CD4-positive, alpha-beta T cell (primary cell): ENCODE measurements at places on chromosomes 1 and 21.
A peak's percentile ranks its signal among the peaks of the same experiment; 100 is the strongest.

- DNase-seq: no peak
Observed at GRCh38 chr1:82507011-82507410, 706.3 kb downstream of the ADGRL2 start.

DNA sequence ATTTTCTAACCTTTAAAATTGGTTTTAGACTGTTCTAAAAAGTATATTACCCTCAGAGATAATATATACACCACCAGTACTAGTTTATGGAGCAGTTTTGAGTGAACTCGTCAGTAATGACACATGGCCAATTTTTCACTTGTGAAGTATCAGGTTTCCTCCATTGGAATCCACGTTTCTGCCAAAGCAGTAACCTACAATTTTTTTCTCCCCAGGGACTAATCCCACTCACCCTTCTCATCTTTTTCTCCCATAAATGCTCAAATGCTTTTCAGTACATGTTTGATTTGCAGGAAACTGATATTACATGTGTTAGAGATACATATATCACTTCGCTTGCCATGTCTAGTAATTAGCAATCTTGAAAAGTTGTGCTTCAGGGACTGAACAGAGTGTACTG, 94.1 kb downstream of the COL24A1 start:
- DNase-seq: no peak

GRCh38 chr1:51482881-51483280, 36.2 kb downstream of the EPS15 start:
- no peak for DNase-seq

- no peak for DNase-seq
Observed at GRCh38 chr1:116873680-116874271, 35.9 kb upstream of the PTGFRN start.

GRCh38 chr1:47578026-47578720, 140.3 kb downstream of the FOXD2 start:
- DNase-seq: no peak

GRCh38 chr1:183374825-183375224, 43.4 kb downstream of the NMNAT2 start:
- DNase-seq: no peak

DNA sequence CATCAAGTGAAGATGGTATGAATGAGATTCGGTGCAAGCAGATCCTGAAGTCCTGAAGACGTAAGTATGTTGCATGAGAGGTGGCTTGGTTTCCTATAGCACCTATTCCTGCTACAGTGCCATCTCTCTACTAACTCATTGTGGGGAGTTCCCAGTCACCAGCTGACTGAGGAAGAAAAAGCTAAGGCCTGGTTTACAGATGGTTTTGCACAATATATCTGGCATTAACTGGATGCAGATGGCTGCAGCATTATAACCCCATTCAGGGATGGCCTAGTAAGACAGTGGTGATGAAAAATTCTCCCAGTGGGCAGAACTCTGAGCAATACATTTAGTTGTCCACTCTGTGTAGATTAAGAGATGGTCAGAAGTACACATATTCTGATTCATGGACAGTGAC, 36.7 kb downstream of the RTCA start:
- DNase-seq: no peak

DNA sequence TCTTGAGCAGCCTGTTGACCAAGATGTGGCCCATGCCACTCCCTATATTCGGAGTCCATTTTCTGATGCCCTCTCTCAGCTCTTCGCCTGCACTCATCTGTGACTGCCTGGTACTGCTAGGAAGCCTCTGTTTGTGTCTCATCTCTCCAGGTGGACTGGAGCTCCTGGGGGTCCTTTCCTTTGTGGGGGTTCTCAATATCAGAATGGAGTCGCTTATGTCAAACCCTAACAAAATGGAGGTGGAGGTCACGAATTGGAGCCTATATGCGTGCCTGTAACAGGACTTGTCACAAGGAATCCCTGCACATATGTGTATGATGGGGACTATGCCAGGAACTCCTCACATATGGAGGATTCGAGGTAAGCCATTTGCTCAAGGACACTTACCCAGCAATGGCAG, 46.7 kb upstream of the ATP5PO start:
- DNase-seq: no peak

DNA sequence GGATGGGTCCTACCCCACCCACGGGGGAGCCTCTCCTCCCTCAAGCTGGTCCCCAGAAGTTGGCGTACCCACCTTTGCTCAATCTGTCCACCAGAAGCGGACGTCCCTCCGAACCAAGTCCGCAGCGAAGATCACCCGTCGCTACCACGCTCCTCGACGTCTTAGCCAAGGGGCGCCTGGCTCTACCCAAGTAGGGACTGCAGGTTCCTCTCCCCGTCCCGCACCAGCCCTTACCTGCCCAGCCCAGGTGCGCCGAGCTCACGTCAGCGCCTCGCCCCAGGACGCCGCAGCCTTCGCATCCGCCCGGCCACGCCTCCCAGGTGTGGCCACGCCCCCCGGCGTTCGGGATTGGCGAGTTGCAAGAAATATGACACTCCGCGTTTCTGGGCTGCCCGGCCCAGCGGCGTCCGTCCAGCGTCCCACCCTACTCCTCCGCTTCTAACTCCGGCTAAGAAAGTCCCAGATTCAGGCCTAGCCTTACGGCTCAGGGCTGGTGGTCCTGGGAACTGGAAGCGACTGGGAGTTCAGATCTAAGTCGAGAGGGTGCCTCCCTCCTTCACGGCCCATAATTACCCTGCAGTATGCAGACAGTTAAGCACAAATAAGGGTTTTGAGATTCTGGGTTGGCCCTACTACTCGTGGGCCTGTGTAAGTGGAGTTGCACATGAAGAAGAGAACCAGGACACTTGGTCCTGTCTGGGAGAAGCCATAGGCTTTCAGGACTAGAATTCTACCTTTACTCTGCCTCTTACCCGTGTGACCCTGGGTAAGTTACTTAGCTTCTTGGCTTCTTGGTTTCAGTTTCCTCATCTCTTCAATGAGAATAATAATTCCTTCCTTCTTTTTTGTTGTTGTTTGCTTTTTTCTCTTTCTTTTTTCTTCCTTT, at the start of gene IRF6:
Gene IRF6 (minus strand): TSS at position 268 of the 886 bp plus-strand sequence. CDS start 4,729 bp downstream, outside the sequence.
- DNase-seq: peak; percentile 82

DNA sequence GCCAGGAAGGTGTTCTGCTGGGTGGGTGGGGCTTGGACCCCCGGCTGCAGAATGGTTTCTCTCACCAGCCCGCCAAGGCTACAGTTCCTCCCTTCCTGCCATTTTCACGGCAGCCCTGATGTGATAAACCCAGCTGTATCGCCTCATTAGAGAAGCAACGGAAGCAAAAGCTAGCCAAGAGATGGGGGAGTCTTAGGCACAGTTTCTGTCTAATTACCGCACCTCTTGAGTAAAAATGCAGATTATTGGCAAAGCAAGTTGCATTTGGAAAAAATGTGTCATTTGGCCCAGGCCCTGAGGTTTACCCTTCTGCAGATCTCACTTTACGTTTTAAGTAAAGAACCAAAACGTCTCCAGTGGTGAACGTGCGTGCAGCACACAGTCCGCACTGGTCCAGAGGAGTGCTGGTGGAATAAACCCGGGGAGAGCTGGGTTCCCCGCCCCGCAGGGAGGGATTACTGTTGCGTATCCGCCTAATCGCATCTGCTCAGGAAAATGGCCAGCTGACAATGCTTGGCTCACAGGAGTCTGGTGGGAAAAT, 109.9 kb downstream of the GALNT2 start:
- DNase-seq: no peak

DNA sequence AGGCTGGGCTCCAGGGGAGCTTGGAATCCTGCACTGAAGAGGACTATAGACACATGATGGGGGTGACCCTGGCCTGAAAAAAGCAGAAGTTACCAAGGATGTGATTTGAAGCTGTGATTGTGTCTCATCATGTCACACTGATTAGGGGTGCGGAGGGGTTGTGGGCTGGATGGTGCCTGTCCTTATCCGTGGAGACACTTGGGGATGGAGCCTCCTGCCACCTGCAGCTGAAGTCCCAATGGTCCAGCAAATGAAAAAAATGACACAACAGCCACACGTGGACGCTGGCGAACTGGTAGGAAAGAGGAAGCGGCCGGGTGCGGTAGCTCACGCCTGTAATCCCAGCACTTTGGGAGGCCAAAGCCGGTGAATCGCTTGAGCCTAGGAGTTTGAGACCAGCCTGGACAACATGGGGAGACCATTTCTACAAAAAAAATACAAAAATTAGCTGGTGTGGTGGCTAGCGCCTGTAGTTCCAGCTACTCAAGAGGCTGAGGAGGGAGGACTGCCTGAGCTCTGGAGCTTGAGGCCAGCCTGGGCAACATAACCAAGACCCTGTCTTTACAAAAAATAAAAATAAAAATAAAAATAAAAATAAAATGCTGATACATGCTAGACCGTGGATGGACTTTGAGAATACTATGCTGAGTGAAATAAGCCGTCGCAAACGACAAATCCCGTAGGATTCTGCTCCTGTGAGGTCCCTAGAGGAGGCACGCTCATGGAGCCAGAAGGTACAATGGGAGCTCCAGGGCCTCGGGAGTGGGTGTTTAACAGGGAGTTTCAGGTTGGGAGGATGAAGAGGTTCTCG, 838 bp upstream of the IBA57 start:
- no peak for DNase-seq

GRCh38 chr1:13700521-13701270, 708 bp downstream of the PRDM2 start:
- peak; percentile 53 for DNase-seq

DNA sequence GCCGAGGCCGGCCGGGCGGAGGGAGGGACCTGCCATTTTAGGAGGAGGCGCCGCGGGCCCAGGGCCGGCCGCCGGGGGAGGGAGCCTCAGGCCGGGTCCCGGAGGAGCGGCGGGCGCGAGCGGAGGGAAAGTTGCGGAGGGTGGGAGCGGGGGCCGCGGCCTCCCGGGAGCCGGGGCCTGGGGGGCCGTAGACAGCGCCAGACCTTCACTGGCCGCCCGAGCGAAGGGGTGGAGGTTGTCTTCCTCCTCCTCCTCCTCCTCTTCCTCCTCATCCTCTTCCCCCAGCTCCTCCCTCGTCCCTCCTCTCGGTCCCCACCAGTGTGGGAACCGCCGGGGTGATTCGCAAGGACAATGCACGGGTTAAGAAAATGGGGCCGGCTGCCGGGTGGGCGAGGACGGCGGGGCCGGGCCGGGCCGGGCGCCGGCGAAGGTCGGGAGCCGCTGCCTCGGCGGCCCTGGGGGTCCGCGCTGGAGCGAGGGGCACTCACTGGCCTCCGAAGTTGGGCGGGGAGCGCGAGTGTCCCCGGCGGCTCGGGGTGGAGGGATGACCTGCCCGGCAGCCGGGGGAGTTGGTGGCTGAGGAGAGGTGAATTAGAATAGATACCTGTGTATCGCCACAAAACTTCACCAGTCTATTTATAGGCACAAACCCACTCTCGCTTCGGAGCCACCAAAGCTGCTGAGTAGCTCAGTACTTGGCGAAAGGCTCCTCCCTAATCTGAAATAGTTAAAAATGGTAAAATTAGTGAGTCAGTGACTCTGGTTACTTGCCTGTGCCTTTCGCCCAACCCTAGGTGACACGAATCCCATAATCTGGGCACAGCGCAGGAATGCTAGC, 1.3 kb downstream of the DYRK1A start:
- peak; percentile 19 for DNase-seq

GRCh38 chr1:222769181-222769580, 32.2 kb downstream of the FAM177B start:
- DNase-seq: no peak

GRCh38 chr21:36738489-36739126, 39.7 kb downstream of the SIM2 start:
- DNase-seq: no peak

- peak; percentile 35 for DNase-seq
Observed at GRCh38 chr1:26831546-26832248, 5.2 kb downstream of the ZDHHC18 start.

- DNase-seq: no peak
Observed at GRCh38 chr1:229874609-229875008, 192.4 kb upstream of the GALNT2 start.

GRCh38 chr1:156226116-156226538, 13.3 kb downstream of the PMF1 start:
- DNase-seq: no peak

DNA sequence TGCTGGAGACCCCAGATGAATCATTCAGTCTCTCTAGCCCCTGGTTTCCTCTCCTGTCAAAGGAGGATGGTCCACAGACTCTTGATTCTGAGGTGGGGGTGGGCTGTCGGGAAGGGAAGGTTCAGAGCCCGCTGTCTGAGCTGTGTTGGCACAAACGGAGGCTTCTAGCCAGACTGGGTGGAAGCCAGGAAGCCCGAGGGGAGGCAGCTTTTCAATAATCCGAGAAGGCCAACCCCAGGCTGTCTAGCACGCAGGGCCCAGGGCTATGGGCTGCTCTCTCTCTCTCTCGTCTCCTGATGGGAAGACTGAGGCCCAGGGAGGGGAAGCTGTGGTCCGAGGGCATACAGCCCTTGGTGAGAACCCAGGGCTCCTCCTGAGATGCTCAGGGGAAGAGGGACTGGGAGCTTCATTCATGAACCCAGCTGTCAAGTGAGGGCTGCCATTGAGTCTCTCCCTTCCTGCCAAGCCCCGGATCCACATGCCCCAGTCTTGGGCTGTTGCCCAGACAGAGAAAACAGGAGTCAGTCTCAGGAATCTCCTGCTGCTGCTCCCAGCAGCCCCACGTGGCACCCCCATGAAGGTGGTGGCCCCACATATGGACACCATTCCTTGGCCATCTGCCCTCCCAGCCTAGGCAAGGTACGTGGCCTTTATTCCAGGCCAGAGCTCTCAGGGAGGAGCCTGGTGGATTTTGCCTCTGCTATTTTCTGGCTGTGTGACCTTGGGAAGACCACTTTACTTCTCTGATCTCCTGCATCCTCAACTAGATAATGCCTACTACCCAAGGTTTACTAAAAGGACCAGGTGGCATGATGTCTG, 44.4 kb downstream of the RAP1GAP start:
- no peak for DNase-seq

- no peak for DNase-seq
Observed at GRCh38 chr1:40264354-40264781, 6.3 kb downstream of the ZMPSTE24 start.

DNA sequence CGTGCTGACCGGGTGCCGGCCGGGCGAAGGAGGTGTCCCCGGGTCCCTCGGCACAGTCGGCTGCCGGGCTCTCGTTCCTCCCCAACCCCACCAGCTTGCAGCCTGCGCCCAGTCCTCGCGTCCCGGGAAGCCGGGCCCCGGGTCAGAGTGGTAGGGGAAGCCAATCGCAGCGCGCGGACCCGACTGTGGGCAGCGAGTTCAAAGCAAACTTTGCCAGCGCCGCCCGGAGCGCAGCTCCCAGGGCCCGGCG, 328 bp downstream of the MYCL start:
- no peak for DNase-seq

- DNase-seq: no peak
Observed at GRCh38 chr1:227729144-227729880, 5.8 kb downstream of the JMJD4 start.
